ENCODE measurements at places on chromosomes 3 and 15.

- no peaks in the 10 kb centered on the region for H3K4me1 ChIP-seq
- H3K4me3 ChIP-seq, result no peak overlapping the region
- H3K36me3 ChIP-seq, result no peaks in the 10 kb centered on the region
- DNase-seq, result no peak
- H3K27me3 ChIP-seq, result no peaks in the 10 kb centered on the region
These were observed 61.0 kb upstream of the CHRM5 start for GRCh38 chr15:33907326-33907725.

DNA sequence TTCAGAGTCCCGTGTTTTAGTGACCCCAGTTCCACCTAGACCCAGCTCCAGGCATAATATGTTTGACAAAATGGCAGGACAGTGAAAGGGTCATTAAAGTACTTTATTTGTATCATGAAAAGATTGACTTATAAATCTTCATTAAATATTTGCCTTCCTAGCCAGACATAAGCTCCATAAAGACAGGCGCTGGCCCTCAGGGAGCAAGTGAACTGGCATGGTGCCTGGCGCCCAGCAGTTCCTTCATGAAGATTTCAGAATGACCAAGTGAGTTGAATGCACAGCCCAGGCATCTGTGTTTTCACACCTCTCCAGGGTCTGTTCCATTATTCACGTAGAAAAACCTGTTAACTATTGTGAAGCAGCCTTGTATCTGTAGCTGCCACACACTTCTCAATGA lies 166.2 kb downstream of the GAP43 start:
- H3K27ac ChIP-seq, result no peak overlapping the region
- no peaks in the 10 kb centered on the region for H3K27me3 ChIP-seq
- H3K4me3 ChIP-seq, result no peak overlapping the region
- H3K4me1 ChIP-seq, result peaks cover 8% of the 10 kb centered on the region
- H3K36me3 ChIP-seq, result no peaks in the 10 kb centered on the region
- no peak for DNase-seq

DNA sequence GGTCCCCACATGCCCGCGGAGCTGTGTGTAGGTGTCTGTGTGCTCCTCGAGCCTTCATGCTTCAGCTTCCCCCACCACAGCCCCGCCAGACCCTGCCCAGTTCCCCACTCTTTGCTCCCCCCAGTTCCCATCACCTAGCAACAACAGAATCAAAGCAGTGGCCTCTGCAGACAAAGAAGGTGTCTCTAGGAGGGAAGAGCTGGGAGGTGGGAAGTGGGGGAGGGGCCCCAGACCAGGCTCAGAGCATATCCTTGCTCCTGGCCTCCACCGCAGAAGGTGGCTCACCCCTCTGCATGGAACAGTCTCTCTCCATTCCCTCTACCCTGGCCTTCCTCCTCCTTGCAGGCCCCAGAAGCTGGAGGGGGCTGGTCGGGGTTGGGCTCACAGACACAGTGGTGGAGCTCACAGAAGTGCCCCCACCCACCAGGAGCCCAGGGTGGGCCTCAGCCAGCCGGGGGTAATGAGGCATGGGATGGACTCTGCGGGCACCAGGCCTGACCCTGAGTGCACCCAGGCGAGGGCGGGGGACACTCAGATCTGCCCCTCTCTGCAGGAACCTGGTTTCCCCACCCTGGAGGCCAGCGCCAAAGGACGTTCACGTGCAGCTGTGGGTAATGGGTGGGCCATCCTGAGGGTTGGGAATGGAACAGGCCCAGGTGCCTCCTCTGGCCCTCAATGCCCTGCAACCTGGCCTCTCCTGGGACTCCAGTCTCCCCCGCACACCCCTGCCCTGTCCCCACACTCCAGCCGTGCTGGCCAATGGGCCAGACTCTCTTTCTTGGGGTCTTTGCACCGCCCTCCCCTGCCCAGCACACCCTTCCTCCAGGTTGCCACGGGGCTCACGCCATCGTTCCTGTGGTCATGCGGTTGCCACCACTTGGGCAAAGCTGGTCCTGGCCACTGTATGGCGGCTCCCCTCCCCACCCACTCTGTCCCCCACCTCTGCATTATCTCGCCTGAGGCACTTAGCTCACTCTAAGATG lies 53.4 kb downstream of the TPRA1 start:
- H3K4me3 ChIP-seq, result no peak overlapping the region
- no peak overlapping the region for H3K27ac ChIP-seq
- H3K27me3 ChIP-seq, result no peaks in the 10 kb centered on the region
- no peaks in the 10 kb centered on the region for H3K36me3 ChIP-seq
- DNase-seq, result no peak

GRCh38 chr3:73435055-73435454 lies 189.7 kb downstream of the PDZRN3 start:
- no peak for DNase-seq
- no peaks in the 10 kb centered on the region for H3K36me3 ChIP-seq

DNA sequence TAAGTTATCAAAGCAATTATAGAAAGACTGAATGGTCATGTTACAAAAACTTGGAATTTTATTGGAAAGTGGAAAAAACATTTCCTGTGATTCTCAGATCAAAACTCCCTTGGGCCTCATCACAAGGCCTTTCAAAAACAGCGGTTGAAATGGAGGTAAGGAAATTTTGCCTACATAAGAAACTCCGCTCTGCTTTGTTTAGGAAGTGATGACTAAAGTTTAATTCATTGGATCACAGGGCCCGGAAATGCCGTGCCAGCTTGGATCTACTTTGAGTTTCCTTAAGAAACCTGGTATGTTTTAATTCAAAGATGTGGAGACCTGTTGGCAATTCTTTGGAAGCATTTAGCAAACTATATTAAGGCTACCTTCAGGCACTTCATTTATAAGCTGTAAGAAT lies 143.9 kb upstream of the MME start:
- no peak for DNase-seq
- H3K27me3 ChIP-seq, result no peaks in the 10 kb centered on the region
- H3K4me1 ChIP-seq, result no peaks in the 10 kb centered on the region
- H3K4me3 ChIP-seq, result no peak overlapping the region
- no peak overlapping the region for H3K27ac ChIP-seq

DNA sequence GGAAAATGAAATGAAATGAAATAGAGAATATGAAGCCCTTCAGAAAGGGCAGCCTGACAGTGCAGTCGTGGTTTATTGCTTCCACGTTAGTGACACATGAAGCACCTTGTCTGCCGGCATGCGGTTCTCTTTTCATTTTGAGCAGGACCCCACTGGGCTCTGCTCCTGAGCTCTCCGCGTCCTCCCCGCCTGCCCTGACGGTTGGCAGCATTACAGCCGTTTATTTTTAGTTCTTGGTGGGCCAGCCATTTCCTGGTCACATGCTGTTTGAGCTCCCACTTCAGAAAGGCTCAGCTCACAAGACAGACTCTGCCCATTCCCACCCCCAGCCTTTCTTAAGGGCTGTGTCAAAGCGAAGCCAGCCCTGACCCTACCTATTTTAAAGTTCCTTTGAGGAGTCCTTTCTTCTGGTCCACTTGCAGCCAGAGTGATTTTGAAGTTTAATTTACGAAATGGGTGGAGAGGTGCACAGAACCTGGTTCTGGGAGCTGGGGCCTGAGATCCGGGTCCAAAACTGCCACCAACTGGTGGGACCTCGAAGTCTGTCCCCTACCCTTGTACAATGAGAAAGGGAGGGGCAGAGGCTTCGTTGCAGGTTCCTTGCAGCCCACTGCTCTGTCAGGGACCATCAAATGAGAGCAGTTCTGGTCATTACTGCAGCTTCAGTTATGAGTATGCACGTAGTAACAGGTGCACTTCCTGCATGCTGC lies 60.1 kb downstream of the MGLL start:
- no peaks in the 10 kb centered on the region for H3K27me3 ChIP-seq
- peaks cover 28% of the 10 kb centered on the region for H3K4me1 ChIP-seq
- DNase-seq, result peak; percentile 44
- H3K4me3 ChIP-seq, result no peak overlapping the region
- no peaks in the 10 kb centered on the region for H3K36me3 ChIP-seq
- no peak overlapping the region for H3K27ac ChIP-seq

GRCh38 chr3:17995769-17996168 lies 253.3 kb upstream of the TBC1D5 start:
- DNase-seq, result no peak
- H3K27ac ChIP-seq, result no peak overlapping the region
- H3K4me1 ChIP-seq, result no peaks in the 10 kb centered on the region
- no peaks in the 10 kb centered on the region for H3K27me3 ChIP-seq

Data from liver (tissue), 10 donors.